Activated naive CD4-positive, alpha-beta T cell treated with Interleukin-2 at 50 U/mL for 16 hours (primary cell): ENCODE measurements at places on chromosomes 12 and 14.

GRCh38 chr14:55188686-55189295 is 2.6 kb downstream of the DLGAP5 start:
- DNase-seq = no peak

DNA sequence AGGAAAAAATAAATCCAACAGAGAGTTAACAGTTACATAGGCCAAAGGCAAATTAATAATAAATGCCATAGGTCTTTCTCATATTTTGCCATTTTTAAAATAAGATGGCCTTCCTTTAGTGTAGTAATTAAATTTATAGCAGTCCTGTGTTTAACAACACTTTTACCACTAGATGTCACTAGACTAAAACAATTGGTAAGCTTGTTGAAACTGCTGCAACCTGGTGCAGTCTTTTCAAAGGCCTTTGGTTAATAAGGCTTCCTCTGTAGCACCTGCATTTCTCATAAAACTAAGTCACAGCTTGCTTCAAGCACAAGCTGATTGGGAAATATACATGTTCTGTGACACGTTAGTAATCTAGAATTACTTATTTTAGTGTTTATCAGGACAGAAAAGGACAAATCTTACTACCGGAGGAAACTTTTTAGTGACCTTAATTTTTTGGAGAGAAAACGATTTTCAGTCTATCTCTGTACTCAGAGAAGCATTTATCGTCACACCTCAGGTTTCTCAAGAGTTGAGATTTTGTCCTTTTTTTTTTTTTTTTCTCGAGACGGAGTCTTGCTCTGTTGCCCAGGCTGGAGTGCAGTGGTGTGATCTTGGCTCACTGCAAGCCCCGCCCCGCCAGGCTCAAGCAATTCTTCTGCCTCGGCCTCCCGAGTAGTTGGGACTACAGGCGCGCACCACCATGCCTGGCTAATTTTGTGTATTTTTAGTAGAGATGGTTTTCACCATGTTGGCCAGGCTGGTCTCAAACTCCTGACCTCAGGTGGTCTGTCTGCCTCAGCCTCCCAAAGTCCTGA is 20.0 kb downstream of the BORCS5 start:
- DNase-seq = no peak

DNA sequence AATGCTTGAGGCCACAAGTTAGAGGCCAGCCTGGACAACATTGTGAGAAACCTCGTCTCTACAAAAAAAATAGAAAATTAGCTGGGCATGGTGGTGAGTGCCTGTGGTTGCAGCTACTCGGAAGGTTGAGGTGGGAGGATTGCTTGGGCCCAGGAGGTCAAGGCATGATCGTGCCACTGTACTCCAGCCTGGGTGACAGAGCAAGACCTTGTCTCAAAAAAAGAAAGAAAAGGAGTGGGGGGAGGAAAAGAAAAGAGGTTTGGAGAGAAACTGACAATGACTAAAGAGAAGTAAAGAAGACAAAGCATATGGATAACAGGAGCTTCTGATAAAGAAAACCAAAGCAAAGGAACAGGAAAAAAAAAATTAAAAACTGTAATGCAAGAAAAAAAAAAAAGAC is 37.4 kb upstream of the SELPLG start:
- DNase-seq = no peak

GRCh38 chr12:19574601-19575000 is 135.3 kb downstream of the AEBP2 start:
- no peak for DNase-seq
